ENCODE measurements at places on chromosomes 6 and 20. TPM values are rescaled to one million over a fixed set of nuclear protein-coding genes. Genes with fewer than 3 reads are reported as not detected.

SLC35D3 gene
- total RNA-seq = not detected

CRISP3 gene
- 100 TPM for total RNA-seq

DNA sequence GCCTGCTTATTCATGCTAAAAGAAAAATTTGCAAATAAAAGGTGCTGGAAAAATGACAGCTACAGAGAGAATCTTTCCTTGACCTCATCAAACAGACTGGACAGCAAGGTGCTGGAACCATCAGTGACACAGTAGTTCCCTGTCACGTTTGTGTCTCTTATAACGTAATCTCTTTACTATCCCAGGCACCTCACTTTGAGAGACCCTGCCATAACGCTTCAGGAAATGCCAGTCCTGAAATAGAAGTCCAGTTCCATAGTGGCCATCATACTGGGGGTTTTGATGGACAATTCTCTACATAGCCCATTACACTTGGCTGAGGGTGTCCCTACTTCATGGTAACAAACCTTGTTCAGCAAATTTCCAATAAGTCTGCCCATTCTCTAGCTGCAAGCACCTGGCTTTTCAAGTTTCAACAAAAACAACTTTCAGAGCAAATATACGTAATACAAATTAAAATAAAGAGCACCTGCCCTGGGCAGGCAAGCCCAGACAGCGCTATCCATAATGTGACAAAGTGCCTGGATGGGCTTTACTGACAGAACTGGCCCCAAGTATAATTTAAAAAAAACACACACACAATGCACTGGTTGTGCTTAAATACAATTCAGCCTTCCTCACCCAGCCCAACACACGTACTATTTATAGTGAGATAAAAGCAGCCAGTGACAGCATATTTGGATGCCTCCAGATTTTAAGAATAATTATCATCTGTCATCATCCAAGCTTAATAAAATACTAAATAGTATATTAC lies 38.7 kb downstream of the CNKSR3 start:
- DNase-seq = peak; percentile 64

DNA sequence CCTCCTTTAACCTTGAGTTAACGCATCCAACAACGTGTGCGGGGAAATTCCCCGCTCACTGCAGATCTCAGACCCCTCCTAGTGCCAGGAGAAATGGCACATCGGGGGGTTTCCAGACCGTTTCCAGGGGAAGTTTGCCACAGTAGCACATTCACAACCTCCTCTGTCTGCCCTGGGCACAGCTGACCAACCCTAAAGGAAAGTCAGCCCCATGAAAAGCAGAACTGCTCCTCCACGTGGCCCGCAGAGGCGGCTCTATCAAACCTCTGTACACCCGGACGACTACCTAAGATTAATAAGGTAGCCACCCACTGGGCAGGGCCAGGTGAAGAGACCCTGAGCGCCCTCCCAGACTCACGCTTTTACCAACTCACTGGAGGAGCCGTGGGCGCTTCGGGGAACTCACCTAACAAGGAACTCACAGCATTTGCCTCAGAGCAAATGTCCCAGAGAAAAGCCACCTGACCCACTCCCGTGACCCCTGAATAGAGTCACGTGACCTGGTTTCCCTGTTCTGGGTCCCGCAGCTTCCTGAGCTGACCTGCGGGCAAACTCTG lies 93.1 kb downstream of the PRND start:
- no peak for DNase-seq

GRCh38 chr6:31851485-31851832 lies 11.2 kb downstream of the NEU1 start:
- DNase-seq = no peak

DNA sequence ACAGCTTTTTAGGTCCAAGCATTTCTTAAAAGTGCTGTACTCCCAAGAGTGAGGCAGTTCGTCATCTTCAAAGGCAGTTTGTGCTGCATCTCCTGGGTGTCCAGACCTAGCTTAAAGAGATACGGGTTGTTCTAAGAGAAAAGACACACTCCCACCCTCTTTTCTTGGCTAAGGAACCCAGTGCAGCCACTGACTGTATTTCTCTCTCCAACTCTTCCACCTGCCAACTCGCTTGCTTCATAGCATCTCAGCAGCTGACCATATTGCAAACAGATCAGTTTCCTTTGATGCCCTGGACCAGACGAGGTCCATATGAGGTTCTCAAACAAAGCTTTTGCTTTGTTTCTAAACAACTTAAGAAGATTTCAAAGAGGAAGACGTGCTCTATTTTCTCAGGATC lies 101.1 kb downstream of the ISM1 start:
- DNase-seq = peak; percentile 29

- peak; percentile 17 for DNase-seq
Observed at GRCh38 chr6:164570801-164571200, 738.6 kb downstream of the C6orf118 start.

Data from tongue (tissue), 3 donors.